ENCODE measurements at places on chromosomes 13 and 19.

DNA sequence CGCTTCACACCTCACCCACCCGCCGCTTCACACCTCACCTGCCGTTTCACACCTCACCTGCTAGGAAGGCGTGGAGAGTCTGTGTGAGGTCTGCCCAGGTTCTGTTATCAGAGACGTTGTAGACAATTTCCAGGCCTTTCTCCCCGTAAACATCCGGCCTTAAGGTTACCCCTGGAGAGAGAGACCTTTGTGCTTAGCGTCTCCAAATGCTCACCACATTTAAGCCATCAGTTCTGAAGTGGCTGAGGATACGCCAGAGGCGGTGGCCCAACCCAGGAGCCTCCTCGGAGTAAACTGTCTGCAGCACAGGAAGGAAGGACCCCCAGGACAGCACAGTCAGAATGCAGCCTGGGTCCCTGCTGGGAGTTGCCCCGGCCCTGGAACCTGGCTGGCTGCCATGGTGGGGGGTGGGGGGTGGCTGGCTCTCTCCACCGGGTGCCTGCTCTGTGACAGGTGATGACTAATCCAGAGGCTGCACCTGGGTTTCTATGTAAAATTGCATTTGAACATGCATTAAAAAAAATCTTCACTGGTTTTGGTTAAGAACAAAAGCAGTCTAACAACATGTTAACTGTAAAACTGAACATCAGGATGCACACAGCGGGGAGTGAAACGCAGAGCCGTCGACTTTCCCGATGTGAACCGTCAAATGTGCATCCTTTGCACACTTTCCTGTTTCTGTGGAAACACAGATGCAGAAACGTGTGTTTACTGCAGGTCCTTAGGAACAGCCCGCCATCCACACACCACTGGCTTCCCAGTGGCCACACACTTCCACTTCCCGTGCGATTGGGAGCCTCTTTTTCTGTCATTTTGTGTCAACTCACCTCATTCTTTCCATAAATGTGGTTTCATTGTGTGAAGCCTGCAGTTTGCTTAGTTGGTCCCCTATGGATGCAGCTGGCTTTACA, 4.5 kb downstream of the ATP4B start:
- DNase-seq: no peak

DNA sequence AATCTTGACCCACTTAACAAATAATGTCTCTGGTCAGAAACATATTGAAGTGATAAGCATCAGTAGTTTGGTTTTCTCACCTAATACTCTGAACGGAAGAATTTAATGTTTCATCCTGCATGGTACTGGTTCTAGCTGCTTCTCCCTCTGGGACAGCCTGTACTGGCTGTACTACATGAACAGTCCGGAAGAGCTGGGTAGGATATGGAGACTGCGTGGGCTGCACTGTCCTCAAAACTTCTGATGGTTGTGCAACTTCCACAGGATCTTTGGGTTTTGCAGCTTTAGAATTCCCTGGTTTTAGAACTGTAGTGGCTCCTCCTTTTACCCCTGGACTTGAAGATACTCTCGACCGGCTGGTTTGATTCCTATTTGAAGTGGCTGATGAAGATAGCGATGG, 78.3 kb downstream of the ELF1 start:
- DNase-seq: no peak

DNA sequence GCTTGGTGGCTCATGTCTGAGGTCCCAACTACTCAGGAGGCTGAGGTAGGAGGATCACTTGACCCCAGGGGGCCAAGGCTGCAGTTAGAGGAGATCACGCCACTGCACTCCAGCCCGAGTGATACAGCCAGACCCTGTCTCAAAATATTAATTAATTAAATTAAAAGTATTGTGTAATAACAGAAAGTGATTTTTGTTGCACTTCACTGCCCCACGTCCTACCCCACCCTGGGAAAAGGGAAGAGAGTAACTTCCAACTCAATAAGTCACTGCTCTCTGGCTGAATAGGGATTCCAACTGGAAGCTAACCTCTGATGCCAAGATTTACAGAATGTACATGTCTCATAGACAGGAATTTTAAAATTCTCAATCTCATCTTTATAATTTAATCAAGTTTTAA, 47.2 kb downstream of the ZNF611 start:
- no peak for DNase-seq

DNA sequence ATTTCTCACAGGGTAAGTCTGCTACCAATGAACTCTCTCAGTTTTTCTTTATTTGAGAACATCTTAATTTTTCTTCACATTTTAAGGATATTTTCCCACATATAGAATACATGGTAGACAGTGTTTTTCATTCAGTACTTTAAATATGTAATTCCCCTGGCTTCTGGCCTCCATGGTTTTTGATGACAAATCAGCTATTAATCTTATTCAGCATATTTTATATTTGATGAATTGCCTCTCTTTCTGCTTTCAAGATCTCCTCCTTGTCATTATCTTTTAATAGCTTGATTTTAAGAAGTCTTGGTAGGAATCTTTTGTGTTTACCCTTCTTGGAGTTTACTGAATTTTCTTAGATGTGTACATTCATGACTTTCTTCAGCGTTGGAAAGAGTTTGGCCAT, 27.6 kb downstream of the TNFSF13B start:
- DNase-seq: no peak

DNA sequence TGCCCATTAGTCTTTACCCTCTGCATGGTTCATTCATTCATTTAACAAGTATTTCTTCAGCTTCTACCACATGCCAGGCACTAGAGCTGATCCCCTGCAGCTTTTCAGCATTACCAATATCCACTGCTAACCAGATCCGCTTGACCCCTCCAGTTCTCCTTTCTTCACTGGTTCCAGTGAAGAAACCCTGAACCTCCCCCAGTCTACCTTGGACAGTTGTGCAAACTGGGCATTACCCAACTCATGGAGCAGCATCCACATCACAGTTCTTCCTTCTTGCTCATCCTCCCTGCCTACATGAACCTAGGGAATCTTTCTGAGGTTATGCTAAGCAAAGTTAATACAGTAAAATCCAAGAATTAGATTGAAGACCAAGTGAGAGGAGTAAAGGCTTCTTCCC, 78.7 kb upstream of the SERP2 start:
- no peak for DNase-seq

- no peak for DNase-seq
Measured at GRCh38 chr13:75360170-75360569, 121.8 kb downstream of the TBC1D4 start.
